ENCODE measurements at places on chromosomes 5 and 9.

DNA sequence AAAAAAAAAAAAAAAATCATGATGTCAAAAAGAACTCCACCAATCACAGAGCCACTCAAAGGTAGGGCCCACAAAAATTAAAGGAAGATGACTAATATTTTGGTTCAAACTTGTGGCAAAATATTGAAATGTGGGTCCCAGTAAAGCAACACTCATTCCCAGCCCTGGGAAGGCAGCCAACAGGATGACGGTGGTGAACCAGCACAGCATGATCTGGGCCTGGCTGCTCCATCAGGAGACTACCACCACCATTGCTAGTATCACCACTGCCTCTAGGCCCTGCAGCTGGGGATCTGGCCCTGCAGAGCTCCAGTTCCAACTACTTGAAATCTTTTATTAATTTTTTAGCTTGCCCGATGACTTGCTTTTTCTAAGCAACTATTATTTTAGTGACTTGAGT lies 206.8 kb upstream of the ITGA1 start:
- H3K4me1 ChIP-seq = no peaks in the 10 kb centered on the region
- no peak for DNase-seq
- H3K36me3 ChIP-seq = no peaks in the 10 kb centered on the region
- H3K27me3 ChIP-seq = no peaks in the 10 kb centered on the region
- H3K4me3 ChIP-seq = no peak overlapping the region

DNA sequence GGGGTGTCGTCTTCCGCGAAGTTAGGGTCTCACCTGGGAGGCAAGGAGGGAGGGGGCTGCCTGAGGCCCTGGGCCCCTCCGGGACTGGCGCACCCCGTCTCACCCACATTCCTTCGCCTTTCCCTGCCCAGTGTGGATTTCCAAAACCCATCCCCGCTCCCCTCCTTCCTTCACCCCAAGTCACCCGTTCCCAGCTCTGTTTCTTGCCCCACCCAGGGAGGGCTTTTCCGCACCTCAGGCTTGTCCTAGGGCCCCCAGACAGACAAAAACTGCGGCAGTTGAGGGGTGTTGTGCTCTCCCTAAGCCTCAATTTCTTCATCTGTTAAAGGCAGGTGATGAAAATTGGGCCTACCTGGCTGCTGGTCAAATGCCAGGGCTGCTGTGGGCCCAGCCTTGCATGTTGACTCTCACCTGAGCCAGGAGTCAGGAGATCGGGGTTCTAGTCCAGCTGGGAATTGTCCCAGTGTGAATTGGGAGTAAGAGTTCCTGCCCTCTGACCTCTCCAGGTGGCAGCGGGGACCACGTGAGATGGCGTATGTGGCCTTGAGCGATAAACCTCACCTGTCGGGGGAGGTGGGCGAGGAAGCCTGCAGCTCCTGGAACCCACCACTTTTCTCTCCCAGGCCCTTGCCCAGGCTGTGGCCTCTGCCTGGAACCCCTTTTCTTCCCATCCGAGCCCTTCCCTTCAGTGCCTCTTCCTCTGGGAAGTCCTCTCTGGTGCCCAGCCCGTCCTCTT lies 143.4 kb upstream of the IER5L start:
- peaks cover 21% of the 10 kb centered on the region for H3K4me1 ChIP-seq
- H3K27ac ChIP-seq = peak overlapping the region; percentile 72
- no peaks in the 10 kb centered on the region for H3K36me3 ChIP-seq
- peak overlapping the region; percentile 30 for H3K4me3 ChIP-seq
- DNase-seq = peak; percentile 9

GRCh38 chr5:52994266-52994665 lies 5.1 kb downstream of the ITGA2 start:
- no peak overlapping the region for H3K27ac ChIP-seq
- H3K4me1 ChIP-seq = peaks cover 5% of the 10 kb centered on the region
- H3K27me3 ChIP-seq = no peaks in the 10 kb centered on the region
- no peak for DNase-seq
- no peak overlapping the region for H3K4me3 ChIP-seq
- no peaks in the 10 kb centered on the region for H3K36me3 ChIP-seq

- no peak overlapping the region for H3K4me3 ChIP-seq
- H3K4me1 ChIP-seq = no peaks in the 10 kb centered on the region
- H3K27ac ChIP-seq = no peak overlapping the region
- H3K36me3 ChIP-seq = no peaks in the 10 kb centered on the region
Observed at GRCh38 chr9:38131729-38132128, 62.7 kb upstream of the SHB start.
